ENCODE measurements at places on chromosomes 2 and 18. TPM values are rescaled to one million over a fixed set of nuclear protein-coding genes. Genes with fewer than 3 reads are reported as not detected.

DNA sequence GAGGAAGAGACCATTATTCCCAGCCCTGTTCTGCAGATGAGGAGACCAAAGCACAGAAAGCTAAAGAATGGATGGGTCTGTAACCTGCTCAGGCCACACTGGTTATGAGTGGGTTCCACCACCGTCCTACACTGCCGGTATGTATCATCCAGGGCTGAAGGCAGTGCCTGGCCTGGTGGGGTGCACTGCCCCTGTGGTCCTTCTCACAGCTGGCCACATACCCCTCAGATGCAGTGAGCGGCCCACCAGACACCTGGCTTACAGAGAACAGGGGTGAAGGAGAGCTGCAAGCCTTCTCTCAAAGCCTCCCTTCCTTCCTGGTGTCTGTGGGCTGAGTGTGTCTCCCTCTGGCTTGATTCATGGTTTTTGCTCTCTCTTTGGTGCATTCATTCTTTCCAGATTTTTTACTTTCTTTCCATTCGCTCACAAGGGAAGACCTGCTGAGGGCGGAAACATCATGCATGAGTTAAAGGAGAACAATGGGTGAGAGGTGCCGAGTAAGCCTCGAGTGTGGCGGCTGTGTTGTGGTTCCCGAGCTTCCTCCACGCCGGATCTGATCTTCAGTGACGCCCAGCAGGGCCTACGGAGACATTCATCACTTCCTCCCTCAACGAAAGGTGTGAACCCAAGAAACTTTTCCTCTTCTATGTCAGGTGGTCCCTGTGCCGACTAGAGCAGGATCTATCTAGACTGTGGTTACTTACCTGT lies 62.1 kb upstream of the REL start:
- DNase-seq: no peak

Gene CLEC4F
- total RNA-seq: not detected

- DNase-seq: no peak
Measured at GRCh38 chr18:7170292-7170691, 52.7 kb upstream of the LAMA1 start.

DNA sequence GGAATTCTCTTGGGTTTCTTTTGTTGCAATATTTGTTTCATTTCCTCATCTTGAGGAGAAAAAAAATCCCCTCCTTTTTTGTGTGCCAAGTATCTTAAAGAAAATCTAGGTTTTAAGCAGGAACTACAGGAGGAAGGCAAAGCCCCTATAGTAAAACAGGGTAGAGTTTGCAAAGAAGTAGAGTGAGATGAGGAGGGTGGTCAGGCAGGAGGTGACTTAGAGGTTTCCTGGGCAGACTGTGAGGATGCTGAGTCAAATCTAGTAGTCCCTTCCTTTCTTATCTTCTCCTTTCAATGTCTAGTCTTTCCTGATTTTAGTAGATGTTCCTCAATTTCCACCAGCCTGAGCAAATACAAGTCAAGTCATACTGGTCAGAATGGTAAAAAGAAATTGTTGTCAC lies 222.5 kb downstream of the PMAIP1 start:
- DNase-seq: no peak

DNA sequence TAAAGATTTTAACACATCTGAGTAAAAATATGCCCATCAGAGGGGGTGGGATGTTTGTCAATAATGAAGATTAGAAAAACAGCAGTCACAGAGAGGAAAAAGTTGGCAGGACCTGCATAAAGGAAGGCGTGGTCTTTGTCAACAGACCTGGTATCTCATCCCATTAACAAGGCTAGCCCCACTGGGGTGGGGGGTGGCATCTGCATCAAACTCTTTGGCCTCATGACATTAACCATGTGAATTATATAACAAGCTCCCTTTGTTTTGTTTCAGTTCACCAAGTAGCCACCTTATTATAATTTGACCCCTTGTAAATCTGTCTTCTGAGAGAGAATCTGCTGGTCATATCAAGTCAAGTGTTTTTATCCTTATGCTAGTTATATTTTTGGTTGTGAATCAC lies 28.8 kb downstream of the NEMP2 start:
- DNase-seq: no peak

GRCh38 chr2:129813404-129813803 lies 166.1 kb upstream of the RAB6C start:
- no peak for DNase-seq

DNA sequence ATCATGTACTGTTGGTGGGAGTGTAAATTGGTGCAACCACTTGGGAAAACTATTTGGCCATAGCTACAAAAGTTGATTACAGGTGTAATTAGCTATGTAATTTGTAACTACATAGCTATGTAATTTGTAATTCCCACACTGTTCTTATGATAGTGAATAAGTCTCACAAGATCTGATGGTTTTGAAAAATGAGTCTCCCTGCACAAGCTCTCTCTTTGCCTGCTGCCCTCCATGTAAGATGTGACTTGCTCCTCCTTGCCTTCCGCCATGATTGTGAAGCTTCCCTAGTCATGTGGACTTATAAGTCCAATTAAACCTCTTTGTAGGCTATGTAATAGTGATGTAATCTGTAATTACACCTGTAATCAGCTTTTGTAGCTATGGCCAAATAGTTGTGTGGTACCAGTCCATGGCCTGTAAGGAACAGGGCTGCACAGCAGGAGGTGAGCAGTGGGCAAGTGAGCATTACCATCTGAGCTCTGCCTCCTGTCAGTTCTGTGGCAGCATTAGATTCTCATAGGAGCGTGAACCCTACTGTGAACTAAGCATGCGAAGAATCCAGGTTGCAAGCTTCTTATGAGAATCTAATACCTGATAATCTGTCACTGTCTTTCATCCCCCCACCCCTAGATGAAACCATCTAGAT lies 133.7 kb upstream of the COPS8 start:
- no peak for DNase-seq

- DNase-seq: no peak
Measured at GRCh38 chr2:16057661-16058060, 117.3 kb downstream of the MYCN start.

Gene TNFRSF11A
- not detected for total RNA-seq

GRCh38 chr2:74426181-74426758 lies 4.7 kb downstream of the WDR54 start:
- DNase-seq: no peak

Gene GAL3ST2
- total RNA-seq: not detected

Gene CPLX4
- not detected for total RNA-seq

Gene RNF144A
- 9.6 TPM for total RNA-seq

- no peak for DNase-seq
Measured at GRCh38 chr2:55976681-55977080, 53.1 kb upstream of the EFEMP1 start.

- no peak for DNase-seq
Measured at GRCh38 chr2:207525296-207525695, 4.5 kb upstream of the CREB1 start.

Data from osteocyte (in vitro differentiated cells).